Activated naive CD4-positive, alpha-beta T cell treated with anti-CD3 and anti-CD28 coated beads, Interleukin-2, amount 50 U/mL, for 72 hours (primary cell): ENCODE measurements at places on chromosomes 5 and 9. TPM values are rescaled to one million over a fixed set of nuclear protein-coding genes. Genes with fewer than 3 reads are reported as not detected.

DNA sequence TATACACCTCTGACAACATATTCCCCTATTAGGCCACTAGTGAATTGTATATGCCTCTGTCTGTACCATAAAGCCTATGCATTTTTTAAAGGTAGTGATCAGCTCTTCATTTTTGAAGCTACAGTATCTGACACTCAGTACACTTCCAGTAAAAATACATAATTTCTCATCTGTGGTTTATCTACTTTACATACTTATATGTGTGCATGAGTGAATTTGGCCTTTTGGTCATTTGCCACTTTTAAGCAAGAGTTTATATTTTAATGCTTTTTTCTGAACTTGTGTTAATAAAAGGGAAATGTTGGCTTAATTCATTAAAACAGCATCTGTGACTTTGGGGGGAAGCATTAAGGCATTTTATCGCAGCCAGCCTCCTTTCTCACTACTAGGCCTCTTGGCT lies 47.8 kb downstream of the ST8SIA4 start:
- DNase-seq = no peak

DNA sequence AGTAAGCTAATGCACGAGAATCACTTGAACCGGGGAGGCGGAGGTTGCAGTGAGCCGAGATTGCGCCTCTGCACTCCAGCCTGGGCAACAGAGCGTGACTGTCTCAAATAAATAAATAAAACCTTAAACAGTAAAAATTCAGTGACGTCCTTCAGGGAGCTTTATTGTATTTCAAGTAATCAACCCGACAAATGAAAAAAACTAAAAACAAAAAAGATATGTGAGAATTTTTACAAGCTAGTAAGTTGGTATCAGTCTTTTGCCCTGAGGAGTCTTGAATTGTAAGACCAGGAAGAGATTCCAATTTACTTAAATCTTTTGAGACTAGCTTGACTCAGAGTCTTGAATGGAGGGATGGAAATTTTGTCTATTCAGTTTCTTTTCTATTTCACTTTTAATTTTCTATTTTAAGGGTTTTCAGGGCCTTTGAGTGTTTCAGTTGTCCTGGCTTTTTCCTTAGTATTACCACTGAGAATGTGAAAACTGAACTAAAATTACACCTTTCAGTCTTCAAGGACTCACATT lies 126.0 kb upstream of the DHFR start:
- DNase-seq = no peak

GRCh38 chr5:169197343-169197742 lies 103.6 kb downstream of the SLIT3 start:
- no peak for DNase-seq

Gene DAB2IP
- 0.06 TPM for total RNA-seq

DNA sequence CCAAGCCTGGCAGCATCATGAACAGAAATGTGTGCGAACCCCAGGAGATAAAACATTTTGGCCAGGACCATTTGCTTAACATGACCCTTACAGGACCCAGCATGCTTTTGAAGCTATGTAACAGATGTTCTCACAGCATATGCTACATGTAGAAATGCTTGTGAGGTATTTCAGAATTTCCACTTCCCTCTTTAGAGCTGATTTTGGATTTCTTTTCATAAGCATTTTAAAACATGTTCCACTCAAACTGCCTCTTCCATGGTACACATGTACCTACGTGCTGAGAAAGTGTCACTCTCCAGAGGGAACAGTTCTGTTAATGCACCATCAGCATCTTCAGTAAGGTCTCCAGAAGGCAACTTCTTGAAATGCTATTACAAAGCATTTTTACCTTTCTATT lies 15.7 kb upstream of the TSSK1B start:
- DNase-seq = no peak

DNA sequence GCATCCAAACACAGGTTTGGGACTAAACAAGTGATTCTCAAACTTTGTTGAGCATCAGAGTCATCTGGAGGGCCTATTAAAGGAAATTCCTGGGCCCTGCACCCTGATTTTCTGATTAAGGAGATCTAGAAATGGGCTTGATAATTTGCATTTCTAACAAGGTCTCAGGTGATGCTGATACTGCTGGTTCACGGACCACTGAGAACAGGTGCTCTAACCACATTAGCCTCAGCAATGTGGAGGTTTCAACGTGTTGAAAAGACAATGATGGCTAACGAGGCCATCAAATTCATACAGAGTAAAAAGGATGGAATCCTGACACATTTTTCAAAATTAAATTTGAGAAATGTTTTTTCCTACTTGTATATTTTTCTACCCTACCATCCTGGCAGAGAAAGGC lies 172.1 kb downstream of the TSSK1B start:
- DNase-seq = no peak

- no peak for DNase-seq
These were observed 71.1 kb upstream of the CD180 start for GRCh38 chr5:67267512-67268216.

Gene NOXA1
- total RNA-seq = not detected

GRCh38 chr9:36818242-36818938 lies 215.7 kb downstream of the PAX5 start:
- no peak for DNase-seq

- no peak for DNase-seq
These were observed 62.7 kb upstream of the OSMR start for GRCh38 chr5:38783011-38783561.
